Hematopoietic multipotent progenitor cell treated with erythropoietin and hydrocortisone succinate and interleukin-3 and kit ligand, for 8 days (in vitro differentiated cells): ENCODE measurements at places on chromosomes 3 and 15.

- no peak for DNase-seq
Measured at GRCh38 chr3:83460052-83460451, 1498.7 kb upstream of the CADM2 start.

GRCh38 chr15:60605879-60606307, 127.0 kb upstream of the ICE2 start:
- no peak for DNase-seq

- DNase-seq: peak; percentile 93
Measured at GRCh38 chr3:185297867-185298266, 44.0 kb upstream of the EHHADH start.

DNA sequence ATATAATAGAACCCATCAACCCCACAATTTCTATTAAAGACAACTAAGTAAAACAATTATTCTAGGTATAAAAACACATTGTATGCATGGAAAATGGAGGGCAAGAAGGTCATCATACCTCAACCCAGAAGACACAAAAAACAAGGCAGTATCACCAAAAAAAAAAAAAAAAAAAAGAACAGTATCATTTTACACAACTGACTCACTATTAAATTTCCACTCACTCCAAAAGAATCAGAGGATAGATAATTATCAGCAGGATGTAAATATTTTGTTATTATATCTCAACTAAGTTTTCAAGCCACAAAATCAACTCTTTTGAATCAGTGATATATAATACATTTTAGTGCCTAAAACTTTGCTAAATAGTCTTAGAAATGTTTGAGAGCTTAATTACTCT, 55.0 kb downstream of the CLASP2 start:
- no peak for DNase-seq

GRCh38 chr15:67127331-67127664, 61.9 kb downstream of the SMAD3 start:
- DNase-seq: no peak

DNA sequence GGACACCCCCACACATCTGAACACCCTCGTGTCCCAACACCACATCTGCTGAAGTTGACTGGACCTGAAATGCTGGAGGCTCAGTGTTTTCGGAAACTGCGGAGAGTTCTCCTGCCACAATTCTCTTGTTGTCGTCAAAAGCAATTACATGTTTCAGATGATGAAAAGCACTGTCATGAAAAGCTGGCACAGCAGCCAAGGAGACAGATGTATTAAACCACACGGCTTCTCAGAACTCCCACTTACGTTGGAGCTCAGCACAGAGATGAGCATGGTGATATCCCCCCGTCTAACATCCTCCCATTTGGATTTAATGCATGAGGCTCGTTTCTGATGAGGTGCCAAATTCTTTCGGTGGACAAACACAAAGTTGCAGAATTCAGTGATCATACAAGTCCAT, 180.1 kb downstream of the RORA start:
- no peak for DNase-seq

DNA sequence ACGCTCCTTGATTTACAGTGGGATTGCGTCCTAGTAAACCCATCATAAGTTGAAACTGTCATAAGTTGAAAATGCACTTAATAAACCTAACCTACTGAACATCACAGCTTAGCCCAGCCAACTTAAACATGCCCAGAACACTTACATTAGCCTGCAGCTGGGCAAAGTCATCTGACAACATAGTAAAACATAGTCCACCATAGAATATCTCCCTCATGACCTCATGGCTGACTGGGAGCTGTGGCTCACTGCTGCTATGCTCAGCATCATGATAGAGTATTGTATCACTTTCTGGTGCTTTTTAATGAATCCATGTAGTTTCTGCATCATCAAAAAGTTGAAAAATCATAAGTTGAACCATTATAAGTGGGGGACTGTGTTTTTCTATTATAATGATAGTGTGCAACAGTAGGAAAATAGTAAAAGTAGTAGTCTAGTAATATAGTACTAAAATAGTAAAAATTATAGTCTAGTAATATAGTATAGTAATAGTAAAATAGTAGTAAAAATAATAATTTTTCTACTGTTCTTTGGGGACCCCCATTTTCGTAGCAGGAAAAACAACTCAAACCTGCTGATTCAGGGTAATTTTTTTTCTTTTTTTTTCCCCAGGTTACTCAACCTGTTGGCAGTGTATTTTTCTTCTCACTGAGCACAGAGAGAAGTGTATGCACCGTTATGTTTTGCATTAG, 233.5 kb downstream of the MYRIP start:
- DNase-seq: no peak

DNA sequence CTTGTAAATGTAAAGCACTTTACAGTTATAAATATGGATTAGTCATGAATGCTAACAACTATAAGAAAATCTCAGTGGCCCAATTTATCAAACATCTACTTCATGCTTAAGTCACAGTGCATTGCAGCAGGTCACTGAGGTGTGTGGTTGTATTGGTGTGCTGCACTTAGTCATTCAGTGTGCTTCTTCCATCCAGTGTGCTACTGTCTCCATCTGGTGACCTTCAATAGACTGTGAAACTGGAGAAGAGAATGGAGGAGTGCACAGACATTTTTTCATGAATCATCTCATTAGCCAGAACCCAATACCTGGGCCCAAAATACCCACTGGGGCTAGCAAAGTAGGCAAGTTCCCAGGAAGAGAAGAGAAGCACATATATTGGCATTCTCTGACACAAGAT, 199.6 kb downstream of the SHOX2 start:
- no peak for DNase-seq

GRCh38 chr3:103953796-103954195, 1412.9 kb upstream of the ALCAM start:
- no peak for DNase-seq

DNA sequence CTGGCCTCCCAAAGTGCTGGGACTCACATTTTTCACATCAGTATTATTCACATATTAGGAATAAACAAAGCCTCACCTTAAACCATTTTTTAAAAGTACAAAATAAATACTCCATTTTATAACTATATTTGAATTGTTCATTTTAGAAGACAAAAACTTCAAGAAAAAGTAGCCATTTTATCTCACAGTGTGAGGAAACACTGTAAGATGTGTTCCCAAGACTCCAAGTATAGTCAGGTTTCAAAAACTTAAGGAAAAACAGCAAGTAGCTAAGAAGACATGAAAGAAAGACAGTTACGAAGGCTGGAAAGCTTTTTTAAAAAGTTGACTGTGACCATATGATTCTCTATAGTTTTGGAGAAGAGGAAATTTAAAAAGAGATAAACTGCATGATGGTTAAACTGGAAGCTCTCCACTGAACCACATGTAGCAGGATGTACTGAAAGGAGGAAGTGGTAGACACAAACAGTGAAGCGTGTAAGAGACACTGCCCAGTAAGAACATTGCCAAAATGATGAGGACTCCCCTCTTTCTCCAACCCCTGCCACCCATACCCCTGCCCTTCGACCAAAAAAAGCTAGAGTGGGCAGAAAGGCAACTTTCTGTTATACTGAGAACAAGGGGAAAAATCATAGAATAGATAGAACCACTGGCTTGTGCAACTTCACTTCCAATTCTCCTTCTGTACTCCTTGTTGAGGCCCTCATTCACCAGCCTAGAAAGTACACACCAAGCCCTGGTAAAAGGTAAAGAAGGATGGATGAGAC, 6.2 kb upstream of the TMF1 start:
- DNase-seq: peak; percentile 20

- DNase-seq: no peak
Measured at GRCh38 chr15:38285456-38285855, 32.8 kb downstream of the SPRED1 start.

DNA sequence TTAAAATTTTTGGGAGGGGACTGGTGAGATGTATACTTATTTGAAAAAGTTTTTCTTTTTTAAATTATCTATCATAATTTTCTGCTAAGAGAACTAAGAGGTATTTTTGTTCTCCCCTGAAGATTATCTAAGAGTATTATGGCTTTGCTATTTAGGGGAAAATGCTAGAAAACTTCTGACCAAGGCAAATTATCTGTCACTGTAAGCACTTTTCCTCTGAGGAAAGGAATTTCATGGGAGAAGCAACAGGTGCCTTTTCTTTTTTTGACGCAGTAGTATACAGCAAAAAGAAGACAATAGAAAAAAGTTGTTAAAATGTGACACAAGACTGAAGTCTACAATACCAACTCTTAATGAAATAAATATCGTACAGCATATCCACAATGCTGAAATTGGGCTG, 201.6 kb upstream of the NANOGP8 start:
- DNase-seq: no peak

GRCh38 chr3:18027161-18027939, 284.9 kb upstream of the TBC1D5 start:
- peak; percentile 3 for DNase-seq

DNA sequence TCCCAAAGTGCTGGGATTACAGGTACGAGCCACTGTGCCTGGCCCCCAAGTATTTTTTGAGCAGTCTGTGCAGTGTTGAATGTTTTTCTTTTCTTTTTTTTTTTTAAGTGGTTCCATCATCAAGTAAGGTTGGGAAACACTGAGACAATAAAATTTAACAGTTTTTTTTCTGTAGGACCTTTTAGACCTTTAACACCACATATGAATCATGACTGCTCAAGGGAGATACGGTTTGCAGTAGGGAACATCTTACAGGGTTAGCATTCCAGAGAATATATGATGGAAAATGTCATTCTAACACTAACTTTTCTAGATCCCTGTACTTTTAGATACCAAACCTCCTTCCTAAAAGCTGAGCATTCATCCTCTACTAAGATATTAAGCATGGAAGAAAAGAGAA, 41.7 kb downstream of the SNX4 start:
- DNase-seq: no peak

- DNase-seq: no peak
Measured at GRCh38 chr3:136982520-136983138, 24.8 kb downstream of the IL20RB start.

DNA sequence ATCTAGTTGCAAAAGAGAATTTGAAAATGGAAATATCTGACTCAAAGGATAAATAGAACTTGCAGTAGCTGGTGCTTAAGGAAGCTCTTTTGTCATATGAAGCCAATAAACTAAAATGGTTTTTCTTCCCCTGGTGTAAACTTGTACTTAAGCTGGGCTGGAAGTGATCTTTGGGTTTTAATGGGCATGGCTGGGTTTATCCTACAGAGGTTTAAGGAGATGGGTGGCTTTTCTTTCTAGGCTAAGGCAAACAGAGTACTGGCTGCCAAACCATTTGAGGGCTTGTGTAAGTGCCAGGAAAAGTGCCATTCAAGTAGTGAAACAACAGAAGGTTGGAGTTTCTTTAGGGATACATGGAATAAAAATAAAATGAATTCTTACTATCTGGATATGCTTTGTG, 12.1 kb upstream of the UTS2B start:
- no peak for DNase-seq

- peak; percentile 17 for DNase-seq
Measured at GRCh38 chr3:174125267-174125824, 727.8 kb downstream of the NLGN1 start.
